Epithelial cell of umbilical artery (primary cell): ENCODE measurements at places on chromosomes 3 and 15. TPM values are rescaled to one million over a fixed set of nuclear protein-coding genes. Genes with fewer than 3 reads are reported as not detected.

The CHST14 gene
- total RNA-seq: 10.7 and 12.2 TPM in 2 replicates

The XCR1 gene
- not detected in 2 replicates for total RNA-seq

The MEGF11 gene
- not detected in 2 replicates for total RNA-seq

The DLL4 gene
- total RNA-seq: 88.8 and 218 TPM in 2 replicates

The ACAA1 gene
- total RNA-seq: 38.3 and 43.8 TPM in 2 replicates

The LRRC31 gene
- not detected in 2 replicates for total RNA-seq

The P2RY12 gene
- total RNA-seq: not detected in 2 replicates

The ZDHHC19 gene
- total RNA-seq: not detected in 2 replicates

The RGMA gene
- total RNA-seq: not detected in 2 replicates

The ATP1B3 gene
- 85.1 and 91.9 TPM in 2 replicates for total RNA-seq
